ENCODE measurements at places on chromosomes 1 and 21. TPM values are rescaled to one million over a fixed set of nuclear protein-coding genes. Genes with fewer than 3 reads are reported as not detected.

Gene KRTAP19-1
- total RNA-seq = not detected

DNA sequence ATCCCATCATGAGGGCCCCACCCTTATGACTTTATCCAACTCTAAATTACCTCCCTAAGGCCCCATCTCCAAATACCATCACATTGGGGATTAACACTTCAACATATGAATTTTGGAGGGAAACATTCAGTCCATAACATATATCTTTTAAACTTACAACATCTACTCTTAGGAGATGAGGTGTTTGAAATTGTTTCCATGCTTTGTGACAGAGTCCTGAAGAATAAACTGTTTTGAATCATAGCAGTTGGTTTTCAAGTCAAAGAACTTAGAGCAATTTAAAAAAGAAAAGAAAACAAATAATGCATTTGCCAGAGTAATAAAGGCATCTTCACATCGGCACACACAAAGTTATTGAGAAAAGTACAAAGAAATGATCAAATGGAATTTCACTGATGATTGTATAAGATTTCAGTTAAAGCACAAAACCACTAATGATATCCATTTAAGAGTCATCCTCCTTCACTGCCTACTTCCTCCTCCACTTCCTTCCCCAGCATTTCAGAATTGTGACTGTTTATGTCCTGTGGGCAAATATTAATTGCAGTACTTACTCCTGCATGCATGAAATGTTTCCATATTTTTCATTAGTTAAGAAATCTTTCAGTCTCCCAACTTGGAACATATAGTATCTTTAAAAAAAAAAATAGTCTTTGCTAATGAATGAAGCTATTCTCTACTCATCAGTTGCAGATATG lies 202.0 kb downstream of the LRRC40 start:
- H3K4me3 ChIP-seq = no peak overlapping the region
- no peaks in the 10 kb centered on the region for H3K36me3 ChIP-seq
- H3K4me1 ChIP-seq = no peaks in the 10 kb centered on the region
- no peak for DNase-seq
- no peaks in the 10 kb centered on the region for H3K27me3 ChIP-seq

Gene SSX2IP
- 13.4 TPM for total RNA-seq

GRCh38 chr1:214476986-214477870 lies 74.2 kb downstream of the PTPN14 start:
- H3K4me3 ChIP-seq = no peak overlapping the region
- 0 out of 2 replicates have a peak overlapping the region, but pooled peaks have one; percentile 20 for H3K27ac ChIP-seq
- H3K4me1 ChIP-seq = peaks cover 19% of the 10 kb centered on the region
- H3K36me3 ChIP-seq = no peaks in the 10 kb centered on the region
- peak; percentile 95 for DNase-seq
- H3K27me3 ChIP-seq = no peaks in the 10 kb centered on the region

Gene PAX7
- total RNA-seq = not detected

GRCh38 chr1:209869291-209870149 lies 41.7 kb downstream of the UTP25 start:
- peaks cover 2% of the 10 kb centered on the region for H3K4me1 ChIP-seq
- no peak overlapping the region for H3K4me3 ChIP-seq
- no peak for DNase-seq
- no peak overlapping the region for H3K27ac ChIP-seq
- no peaks in the 10 kb centered on the region for H3K36me3 ChIP-seq
